ENCODE measurements at places on chromosomes 5 and 9.
A peak's percentile ranks its signal among the peaks of the same experiment; 100 is the strongest.

DNA sequence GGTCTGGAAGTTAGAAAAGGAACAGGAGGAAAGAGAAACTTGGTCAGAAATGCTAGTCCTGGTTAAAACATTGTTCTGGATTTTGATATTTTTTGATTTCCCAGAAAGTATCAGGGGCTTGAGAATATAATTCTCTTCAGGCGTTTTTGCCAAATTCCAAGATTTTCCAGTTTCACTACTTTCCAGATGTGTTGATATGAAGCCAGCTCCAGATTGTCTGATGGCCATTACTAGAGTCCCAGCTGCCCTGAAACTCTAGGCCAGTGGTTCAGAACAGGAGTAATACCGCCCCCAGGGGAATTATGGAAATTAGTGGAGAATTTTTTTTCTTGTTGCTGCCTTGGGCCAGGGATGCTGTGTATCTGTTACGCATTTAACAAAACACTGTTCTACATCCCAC is 88.6 kb downstream of the KCNN2 start:
- peak; percentile 4 for DNase-seq

DNA sequence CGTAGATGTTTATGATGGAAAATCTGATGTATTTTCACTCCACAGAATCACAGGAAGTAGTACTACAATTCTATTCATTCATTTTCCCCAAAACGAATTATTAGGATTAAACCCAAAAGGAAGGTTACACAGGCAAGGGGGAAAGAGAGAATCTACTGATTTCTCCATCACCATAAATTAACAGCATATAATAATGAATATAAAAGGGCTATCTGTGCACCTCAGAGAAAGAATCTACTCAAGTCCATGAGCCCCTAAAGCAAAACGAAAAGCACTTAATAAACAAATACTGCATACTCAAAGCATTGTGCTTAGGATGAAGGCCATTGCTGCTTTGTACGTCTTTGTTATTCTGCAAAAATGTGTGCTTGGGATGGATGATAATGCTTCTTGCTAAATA is 740.5 kb upstream of the SEMA6A start:
- DNase-seq = no peak

GRCh38 chr5:133897431-133897830 is 71.0 kb downstream of the C5orf15 start:
- DNase-seq = no peak

DNA sequence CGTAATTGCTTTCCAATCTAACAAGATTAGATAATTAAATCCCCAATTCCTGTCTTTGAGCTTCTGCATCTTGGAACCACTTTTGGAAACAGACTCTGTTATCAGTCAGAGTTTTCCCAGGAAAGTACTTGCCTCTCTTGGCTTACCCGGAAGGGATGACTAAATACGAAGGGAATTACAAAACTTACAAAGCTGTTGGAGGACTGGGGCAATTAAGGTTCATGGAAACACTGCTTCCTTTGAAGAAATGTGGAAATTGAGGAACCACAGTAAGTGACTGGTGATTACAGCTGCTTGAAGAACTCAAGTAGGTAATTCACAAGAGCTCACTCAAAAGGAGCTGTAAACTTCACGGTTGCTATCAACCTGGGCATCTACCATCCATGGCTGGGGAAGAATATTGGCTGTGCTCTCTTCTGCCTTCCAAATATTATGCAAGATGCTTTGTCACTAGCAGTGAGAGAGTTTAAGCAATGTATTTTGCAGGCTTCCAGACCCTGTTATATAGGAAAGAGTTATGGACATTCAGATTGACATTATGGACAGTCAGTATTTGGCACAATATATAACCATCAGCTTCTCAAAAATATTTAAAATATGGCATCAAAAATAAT is 104.6 kb upstream of the MAN2A1 start:
- DNase-seq = peak; percentile 37

- DNase-seq = peak; percentile 28
These were observed 50.7 kb downstream of the P4HA2 start for GRCh38 chr5:132176987-132177386.

DNA sequence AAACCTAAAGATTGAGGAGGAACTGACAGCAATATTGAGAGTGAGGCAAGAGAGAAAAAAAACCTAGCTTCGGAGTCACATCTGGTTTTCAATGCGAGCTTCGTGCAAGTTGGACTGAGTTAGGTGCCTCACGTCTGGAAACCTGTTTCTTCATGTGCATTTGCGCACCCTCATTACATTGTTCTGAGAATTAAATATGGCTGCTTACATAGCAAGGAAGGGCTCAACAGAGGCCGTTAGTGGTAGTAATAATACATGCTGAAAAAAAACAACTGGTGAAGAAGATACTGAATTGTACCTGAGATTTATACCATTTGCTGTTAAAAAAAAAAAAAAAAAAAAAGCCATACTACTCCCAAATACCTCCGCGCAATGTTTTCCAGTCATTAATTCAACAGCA is 18.6 kb downstream of the DNAJA1 start:
- no peak for DNase-seq

- peak; percentile 38 for DNase-seq
These were observed 33.7 kb downstream of the SLC31A2 start for GRCh38 chr9:113184539-113184938.

DNA sequence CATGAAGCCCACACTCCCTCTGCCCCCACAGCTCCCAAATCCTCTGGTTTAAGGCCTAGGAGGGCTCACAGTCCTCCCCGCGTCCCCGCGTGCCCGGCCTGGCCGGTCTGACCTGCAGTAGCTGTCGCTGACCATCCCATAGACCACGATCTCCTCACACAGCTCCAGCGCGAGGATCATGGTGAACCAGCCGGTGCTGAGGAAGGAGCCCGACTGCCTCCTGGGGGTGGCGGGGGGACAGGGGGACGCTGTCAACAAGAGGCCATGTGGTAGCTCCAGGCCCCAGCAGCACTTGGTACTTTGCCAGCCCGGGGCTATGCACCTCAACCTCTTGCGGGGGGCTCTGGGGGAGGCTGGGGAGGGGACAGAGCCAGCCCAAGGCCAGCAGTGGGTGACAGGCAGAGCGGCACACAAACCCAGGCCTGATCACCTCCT is 7.0 kb downstream of the ST6GALNAC4 start:
- DNase-seq = no peak

- DNase-seq = no peak
These were observed 14.6 kb downstream of the HK3 start for GRCh38 chr5:176884571-176884890.

DNA sequence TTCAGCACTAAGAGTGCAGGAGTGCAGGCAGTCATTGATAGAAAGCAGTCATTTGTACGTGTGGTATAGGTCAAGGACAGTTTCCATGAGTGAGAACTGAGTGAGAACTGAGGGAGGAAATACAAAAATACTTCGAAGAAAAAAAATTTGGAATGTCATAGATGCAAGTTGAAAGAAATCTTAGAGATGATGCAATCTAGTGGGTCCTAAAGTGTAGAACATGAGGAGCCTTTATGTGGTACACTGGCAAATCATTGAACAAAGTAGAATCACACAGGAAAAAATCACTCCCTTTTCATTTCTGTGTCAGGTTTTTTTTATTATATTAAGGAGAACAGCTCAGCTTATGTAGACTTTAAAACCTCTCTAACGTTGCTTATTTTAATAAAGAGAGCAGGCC is 26.4 kb upstream of the SLC1A1 start:
- no peak for DNase-seq

GRCh38 chr5:131462454-131462853 is 172.6 kb downstream of the RAPGEF6 start:
- no peak for DNase-seq

DNA sequence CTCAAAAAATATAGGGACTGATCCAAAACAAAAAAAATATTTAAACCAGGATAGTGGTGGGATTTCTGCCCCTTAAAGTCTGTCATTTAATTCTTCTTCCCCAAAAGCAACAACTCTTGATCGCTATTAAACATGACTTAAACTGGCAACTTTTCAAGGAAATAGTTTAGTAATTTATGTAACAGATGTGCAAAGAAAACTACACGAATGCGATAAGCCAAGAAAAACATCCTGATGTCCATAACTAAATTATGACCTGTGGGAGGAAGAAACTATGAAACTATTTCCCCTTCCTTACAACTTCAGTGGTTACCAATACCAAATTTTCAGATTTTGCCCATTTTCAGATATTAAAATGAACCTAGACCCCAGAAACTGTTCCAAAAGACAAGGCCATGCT is 31.5 kb downstream of the CLINT1 start:
- DNase-seq = peak; percentile 50

DNA sequence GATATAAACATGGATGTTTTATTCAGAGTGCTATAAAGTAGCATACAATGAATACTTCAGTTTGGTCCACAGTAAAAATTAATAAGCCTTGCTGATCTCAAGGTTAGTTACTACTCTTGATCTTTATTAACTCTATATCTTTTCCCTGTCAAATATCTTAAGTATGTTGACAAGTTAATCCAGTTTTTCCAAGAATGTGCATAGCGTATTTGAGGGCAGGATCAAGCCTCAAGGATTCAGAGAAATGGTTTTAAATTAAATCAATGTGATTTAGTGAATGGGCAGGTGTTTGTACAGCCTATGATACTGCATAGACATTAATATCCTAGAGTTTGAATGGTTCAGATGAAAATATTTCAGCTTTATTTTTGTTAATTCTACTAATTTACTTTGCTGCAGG is 20.7 kb downstream of the MATR3 start:
- no peak for DNase-seq

DNA sequence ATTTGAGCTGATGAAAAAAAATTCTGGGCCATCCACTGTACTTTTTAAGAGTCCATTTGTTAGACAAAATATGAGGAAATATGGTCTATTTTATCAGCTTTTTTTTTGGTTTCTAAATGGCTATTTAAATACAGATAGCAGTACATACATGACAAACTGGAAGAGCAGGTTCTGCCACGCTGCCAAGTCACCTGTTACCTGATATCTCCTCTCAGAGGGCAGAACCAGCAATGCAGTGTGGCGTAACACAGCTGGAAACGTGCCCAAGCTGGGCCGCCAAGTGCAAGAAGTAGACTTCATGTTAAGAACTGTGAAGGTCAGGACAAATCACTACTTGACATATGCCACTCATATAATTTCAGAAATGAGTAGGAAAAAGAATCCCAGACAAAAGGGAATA is 8.1 kb downstream of the MCIDAS start:
- peak; percentile 73 for DNase-seq

DNA sequence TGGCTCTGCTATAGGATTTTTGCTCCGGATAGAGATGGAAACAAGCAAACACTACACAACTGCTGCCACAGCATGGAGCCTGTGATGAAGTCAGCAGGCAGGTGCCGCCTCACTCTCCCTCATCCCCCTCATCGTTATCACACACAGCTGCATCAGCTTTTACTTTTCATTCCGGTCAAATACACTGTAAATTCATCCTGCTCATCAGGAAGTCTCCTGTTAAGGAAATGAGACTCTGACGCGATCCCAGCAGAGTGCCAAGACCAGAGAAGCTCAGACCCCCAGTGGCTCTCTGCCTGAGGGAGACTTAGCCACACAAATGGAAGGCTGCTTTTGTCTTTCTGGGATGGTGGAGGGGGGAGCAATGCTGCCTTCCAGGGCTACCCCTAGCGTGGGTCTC is 270.2 kb downstream of the ELAVL2 start:
- DNase-seq = no peak

- no peak for DNase-seq
These were observed 65.1 kb downstream of the BASP1 start for GRCh38 chr5:17282283-17283120.

Data from MCF 10A (cell line).